ENCODE measurements at places on chromosomes 3 and 15.

- DNase-seq = no peak
These were observed 5.6 kb downstream of the RBP1 start for GRCh38 chr3:139533781-139534454.

DNA sequence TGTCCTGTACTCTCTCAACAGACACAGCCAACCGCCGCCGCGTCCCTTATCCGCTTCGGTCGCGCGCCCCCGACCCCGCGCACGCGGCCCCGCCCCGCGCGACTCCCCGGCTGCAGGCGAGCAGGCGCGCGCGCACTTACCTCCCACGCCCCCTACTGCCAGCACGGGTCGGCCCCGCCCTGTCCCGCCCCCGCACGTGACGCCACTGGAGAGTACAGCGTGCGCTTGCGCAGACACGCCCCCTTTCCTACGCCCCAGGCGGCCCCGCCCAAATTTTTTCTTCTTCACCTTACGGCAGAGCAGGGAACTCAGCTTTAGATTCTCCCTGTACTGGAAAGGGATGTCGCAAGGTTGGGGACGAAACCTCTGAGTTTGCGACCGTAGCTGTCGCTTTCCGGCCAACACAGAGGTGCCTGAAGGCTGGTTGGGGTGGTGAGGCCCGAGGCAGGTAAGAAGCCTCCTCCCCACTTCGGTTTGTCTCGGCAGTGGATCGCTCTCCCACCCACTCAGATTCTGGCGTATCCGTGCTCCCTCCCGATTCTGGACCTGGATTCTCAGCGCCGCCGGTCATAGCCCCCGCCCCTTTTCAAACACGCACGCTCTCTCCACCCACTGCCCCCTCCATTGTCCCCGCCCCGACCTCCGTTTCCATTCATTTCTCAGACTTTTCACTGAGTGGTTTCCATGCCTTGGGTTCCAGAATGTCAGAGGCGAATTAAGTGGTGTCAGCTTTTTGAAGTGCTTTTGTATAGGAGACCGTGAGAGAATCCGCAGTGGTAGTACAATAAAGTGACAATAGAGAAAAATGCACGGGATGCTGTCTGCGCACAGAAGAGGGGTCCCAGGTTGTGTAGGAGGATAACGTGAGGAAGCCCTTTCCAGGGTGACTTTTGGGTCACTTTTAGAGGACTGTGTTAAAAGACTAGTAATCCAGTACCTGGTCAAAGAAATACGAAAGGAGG is at the start of the genes MYO9A and SENP8:
MYO9A (minus strand) TSS at position 134 of the 962 bp plus-strand sequence. CDS start 71,587 bp downstream, outside the sequence.
SENP8 (plus strand) TSS at position 387 of the 962 bp plus-strand sequence. CDS start 21,221 bp downstream, outside the sequence.
- peak; percentile 94 for DNase-seq

- DNase-seq = no peak
These were observed 102.7 kb downstream of the TBC1D5 start for GRCh38 chr3:17639765-17640164.

GRCh38 chr3:68256635-68257223 is 602.3 kb upstream of the SUCLG2 start:
- peak; percentile 3 for DNase-seq

- DNase-seq = no peak
These were observed 80.9 kb downstream of the PDE8A start for GRCh38 chr15:85062560-85062959.

DNA sequence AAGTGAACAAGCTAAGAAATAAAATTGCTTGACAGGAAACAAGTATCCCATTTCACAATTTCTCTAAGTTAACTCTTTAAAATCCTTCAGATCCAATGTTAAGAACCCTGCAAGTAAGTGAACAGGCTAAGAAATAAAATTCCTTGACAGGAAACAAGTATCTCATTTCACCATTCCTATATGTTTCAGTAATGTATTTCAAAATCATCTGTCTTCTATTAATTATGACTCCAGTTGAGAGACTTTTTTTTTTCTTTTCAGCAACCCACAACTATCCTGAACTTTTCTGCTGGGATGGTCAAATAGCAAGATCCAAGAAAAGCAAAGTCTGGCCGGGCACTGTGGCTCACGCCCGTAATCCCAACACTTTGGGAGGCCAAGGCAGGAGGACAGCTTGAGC is 2.4 kb upstream of the SLC12A6 start:
- DNase-seq = no peak
